Right ventricle myocardium superior (tissue), 1 donor: ENCODE measurements at places on chromosomes 16 and 17. TPM values are rescaled to one million over a fixed set of nuclear protein-coding genes. Genes with fewer than 3 reads are reported as not detected.

The OTOP2 gene
- total RNA-seq: not detected

- DNase-seq: no peak
Observed at GRCh38 chr16:85276721-85277120, 164.4 kb upstream of the CIBAR2 start.

The PERCC1 gene
- total RNA-seq: 0.32 TPM

DNA sequence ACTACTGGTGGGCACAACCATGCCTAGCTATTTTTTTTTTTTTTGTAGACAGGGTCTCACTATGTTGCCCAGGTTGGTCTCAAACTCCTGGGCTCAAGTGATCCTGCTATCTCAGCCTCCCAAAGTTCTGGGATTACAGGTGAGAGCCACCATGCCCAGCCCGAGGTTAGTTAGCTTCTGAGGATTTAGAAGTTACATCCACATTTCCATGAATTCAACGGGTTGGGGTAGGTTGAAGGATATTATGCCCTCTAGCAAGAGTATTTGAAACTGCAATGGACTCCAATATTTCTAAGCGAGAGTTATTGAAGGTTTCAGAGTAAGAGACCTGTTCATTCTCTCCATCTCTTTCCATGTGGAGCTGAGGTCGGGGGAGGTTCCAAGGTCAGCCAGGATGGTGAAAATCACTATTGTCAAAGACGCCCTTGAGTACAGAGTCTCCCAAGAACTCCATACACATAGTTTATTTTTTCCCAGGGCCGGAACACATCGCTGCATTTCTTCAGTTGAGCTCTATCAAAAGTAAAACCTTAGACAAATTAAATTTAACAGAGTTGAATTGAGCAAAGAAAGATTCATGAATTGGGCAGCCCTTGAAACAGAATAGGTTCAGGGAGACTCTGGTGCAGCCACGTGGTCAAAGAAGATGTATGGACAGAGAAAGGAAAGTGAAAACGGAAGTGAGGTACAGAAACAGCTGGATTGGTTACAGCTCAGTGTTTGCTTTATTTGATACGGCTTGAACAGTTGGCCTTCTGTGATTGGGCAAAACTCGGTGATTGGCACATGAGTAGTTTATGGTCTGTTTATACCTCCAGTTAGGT, 19.0 kb upstream of the ITPRIPL2 start:
- DNase-seq: no peak

DNA sequence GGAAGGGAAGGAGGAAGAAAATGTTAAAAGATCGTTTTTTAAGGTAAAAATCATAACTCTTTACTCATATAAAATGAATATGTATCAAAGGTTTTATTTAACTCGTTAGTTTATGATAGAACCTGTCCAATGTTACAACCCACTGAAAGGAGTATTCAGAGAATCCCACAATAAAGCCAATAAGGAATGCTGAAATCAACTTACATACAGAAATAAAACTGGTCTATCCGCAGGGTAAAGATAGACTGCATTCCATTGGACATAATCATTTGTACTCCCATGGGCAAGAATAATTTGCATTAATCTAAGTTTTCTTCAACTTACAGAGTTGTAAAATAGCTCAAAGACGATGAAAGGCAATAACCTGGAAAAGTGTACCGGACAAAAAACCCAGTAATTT, 17.9 kb upstream of the BEAN1 start:
- DNase-seq: no peak

The SCNN1G gene
- total RNA-seq: 0.13 TPM

The CHMP6 gene
- 13.6 TPM for total RNA-seq

GRCh38 chr16:77387815-77388209, 47.0 kb downstream of the ADAMTS18 start:
- no peak for DNase-seq

DNA sequence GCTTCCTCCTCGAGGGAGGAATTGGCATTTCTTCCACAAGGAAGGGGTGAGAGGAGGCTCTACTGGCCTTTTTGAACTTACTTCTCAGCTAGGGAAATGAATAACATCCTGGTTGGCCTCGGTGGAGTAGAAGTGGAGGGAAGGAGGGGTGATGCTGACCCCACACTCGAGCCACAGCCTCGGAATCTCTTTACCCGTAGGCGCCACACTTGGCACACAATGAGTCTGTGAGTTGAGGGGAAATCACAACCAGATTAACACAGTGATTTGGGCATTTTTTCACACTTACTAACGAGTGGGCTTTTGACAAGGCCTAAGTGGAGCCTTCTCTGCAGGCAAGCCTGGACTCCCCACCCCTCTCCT, 47.3 kb upstream of the TBX2 start:
- DNase-seq: no peak

DNA sequence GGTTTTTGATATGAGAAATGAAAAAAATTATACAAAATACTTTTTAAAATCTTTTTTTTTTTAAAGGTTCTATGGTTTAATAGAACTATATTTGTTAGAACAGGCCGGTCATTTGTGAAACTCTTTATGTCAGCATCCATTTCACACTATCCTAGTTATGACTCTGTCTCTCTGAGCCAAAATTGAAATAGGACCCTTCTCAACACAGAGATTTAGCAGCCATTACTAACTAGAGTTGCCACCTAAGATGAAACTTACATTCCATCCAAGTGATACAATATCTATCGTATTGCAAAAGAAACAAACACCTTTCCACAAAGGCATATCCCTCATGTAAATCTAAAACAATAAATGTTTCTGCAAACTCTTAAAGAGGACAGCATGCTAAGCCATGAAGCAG, 249.8 kb downstream of the CDH11 start:
- no peak for DNase-seq

- DNase-seq: no peak
Observed at GRCh38 chr17:47203984-47204721, 5.0 kb upstream of the MYL4 start.

GRCh38 chr17:75366432-75366831, 39.0 kb downstream of the GRB2 start:
- DNase-seq: no peak

The KRTAP4-5 gene
- total RNA-seq: not detected

The SNRNP25 gene
- total RNA-seq: 79.9 TPM

- DNase-seq: no peak
Observed at GRCh38 chr16:75272097-75272551, 20.7 kb upstream of the BCAR1 start.

GRCh38 chr17:8846768-8847211, 20.7 kb downstream of the PIK3R6 start:
- DNase-seq: no peak

- DNase-seq: peak; percentile 42
Observed at GRCh38 chr17:45145035-45145389, 3.3 kb upstream of the HEXIM1 start.

The SARM1 gene
- total RNA-seq: 5.0 TPM

DNA sequence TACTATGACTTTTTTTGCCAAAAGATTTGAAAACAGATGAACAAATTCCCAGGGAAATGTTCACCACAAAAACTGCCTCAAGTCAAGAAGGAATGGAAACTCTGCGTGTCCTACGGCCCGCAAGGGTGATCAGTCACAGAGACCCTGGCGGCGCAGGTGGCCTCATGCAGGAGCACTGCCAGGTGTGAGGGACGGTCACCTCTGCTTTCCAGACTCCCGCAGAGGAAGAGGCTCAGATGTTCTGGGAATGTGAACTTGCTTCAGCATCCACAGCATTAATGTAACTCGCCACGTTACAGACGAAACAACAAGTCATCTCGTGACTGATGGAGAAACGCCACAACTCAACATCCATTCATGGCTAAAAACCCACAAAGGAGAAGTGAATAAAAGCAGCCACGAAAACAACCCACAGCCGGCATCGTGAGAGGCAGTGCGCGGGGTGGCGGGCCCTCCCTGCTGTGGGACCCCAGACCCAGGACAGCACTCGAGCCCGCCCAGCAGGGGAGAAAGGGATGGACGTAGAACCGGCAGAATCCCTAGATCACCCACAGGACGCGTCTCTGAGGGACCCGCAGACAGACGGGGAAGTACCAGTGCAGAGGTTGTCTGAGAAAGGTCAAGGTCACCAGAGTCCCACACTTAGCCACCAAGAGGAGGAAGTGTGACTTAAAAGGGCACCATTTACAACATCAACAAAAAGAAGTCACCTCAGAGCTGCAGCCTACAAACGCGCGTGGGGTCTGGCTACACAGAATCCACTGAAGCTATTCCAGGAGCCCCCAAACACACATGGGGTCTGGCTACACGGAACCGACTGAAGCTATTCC, 76.9 kb upstream of the GNG13 start:
- DNase-seq: peak; percentile 22

- DNase-seq: peak; percentile 90
Observed at GRCh38 chr16:29745853-29746345, at the start of gene C16orf54. Gene C16orf54 (minus strand): TSS chr16:29745990. CDS start chr16:29744951, 1,039 bp downstream.

- DNase-seq: peak; percentile 62
Observed at GRCh38 chr17:77405867-77406732, 265.3 kb downstream of the SEC14L1 start.

DNA sequence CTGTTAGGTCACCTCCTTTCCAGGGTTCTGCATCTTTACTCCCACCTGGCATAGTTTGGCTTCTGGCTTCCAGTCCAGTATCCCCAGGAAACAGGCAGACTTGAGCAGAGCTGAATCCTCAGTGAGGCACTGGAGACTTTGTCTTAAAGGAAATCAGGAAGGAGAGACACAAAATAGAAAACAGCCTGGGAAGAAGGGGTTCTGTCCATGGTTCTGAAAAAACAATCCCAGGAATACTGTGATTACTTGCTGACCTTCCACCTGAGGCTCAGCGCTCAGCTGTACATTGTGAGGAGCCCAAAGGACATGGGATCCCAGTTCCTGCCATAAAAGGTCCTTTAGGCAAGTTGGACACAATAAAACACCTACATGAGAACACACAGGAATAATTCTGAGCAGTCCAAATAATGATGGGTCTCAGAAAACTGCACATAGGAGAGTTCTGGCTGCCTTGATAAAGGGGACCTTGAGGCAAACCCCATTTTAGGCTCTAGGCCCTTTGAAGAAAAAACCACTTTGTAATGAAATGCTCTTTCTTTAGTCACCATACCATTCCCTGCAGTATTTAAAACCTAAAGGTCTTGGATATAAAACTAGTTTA, 81.4 kb upstream of the CRHR1 start:
- DNase-seq: no peak

DNA sequence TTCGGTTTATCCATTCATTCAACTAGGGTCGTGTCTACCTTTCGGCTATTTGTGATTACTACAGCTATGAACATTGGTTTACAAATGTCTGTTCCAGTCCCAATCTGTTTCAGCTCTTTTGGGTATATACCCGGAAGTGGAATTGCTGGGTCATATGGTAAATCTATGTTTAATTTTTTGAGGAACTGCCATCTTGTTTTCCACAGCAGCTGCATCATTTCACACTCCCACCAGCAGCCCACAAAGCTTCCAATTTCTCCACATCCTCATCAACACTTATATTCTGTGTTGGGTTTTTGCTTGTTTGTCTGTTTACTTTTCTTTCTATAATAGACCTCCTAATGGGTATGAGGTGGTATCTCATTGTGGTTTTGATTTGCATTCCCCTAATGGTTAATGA, 48.7 kb upstream of the GINS3 start:
- DNase-seq: no peak

The RTN4RL1 gene
- 3.4 TPM for total RNA-seq

DNA sequence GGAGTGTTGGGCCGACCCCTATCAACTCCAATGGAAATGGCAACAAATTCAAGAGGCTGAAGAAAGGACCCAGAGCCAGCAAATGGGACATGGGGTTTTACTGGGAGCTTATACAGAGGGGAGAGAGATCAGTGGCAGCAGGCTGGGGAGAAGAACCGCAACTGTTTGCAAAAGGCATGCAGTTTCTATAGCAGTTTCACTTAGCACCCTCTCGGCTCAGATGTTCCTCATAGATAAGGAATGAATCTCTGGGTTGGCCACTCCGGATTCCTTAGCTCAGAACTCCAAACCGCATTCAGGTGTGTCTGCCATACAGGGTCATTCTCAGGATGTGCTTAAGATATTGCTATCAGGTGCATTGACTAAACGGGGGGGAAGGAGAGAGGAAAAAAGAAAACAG, 71.1 kb upstream of the RPL38 start:
- DNase-seq: no peak

DNA sequence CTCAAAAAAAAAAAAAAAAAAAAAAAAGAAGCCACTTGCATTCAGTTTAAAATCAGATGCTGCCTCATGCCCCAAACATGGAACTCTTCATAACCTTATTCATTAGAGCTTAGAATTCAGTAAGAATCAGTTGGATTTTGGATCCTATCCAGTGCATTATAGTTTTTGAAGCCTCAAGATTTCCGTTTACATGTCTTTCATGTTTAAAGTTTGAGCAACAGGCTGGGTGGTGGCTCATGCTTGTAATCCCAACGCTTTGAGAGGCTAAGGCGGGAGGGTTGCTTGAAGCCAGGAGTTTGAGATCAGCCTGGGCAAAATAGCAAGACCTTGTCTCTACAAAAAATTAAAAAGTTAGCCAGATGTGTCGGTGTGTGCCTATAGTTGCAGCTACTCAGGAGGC, 55.0 kb downstream of the SNTB2 start:
- DNase-seq: no peak

- no peak for DNase-seq
Observed at GRCh38 chr16:87698676-87699199, 67.0 kb downstream of the KLHDC4 start.

- no peak for DNase-seq
Observed at GRCh38 chr16:56102906-56103305, 88.4 kb upstream of the GNAO1 start.

DNA sequence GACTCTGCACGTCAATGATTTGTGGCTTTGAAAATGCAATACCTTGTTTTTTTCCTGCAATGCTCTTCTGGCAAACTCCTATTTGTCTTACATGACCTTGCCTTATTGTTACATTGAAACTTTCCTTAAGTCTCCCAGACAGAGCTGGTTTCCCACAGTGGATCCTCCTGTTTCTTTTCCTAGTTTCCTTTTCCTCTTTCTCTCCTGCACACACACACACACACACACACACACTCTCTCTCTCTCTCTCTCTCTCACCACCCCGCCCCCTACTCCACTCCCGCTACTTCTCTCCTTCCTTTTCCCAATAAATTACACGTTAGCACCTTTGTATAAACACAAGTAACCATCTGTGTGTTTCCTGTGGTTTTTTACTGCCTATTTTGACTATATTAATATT, 2.3 kb downstream of the ORC6 start:
- DNase-seq: no peak

DNA sequence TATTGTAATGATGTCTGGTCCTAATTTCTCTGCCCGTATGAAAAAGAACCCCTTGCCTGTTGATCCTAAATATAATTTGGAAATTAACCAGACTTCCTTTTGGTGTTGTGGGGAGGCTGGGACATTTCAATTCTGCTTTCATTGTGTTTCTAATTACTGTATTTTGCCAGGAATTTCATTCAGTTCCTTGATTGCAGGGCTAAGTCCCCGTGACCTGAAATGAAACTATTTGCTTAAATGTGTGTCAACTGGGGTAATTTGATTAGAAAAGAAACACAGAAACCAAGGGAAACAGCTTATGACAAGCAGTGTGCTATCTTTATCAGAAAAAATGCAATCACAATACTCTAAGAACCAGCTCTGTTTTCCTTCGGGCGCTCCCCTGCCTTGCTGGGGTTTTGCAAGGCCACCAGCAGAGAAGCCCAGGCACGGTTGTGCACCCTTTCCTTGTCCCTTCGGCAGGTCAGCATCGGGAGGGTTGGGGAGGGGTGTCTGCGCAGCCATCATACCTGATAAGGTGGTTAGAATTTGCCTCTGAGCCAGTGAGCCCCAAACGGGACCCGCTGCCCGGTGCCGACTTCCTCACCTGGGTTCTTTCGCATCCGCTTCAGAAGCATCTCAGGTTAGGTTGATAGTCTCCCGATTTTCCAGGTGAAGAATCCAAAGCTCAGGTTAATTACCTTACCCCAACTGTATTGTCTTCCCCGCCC, 19.4 kb downstream of the KLHL36 start:
- no peak for DNase-seq

The TPSAB1 gene
- 7.1 TPM for total RNA-seq
